Urothelium cell line (cell line): ENCODE measurements at places on chromosomes 2 and 18.

GRCh38 chr2:54565551-54565950 lies 109.4 kb downstream of the SPTBN1 start:
- no peak for DNase-seq

DNA sequence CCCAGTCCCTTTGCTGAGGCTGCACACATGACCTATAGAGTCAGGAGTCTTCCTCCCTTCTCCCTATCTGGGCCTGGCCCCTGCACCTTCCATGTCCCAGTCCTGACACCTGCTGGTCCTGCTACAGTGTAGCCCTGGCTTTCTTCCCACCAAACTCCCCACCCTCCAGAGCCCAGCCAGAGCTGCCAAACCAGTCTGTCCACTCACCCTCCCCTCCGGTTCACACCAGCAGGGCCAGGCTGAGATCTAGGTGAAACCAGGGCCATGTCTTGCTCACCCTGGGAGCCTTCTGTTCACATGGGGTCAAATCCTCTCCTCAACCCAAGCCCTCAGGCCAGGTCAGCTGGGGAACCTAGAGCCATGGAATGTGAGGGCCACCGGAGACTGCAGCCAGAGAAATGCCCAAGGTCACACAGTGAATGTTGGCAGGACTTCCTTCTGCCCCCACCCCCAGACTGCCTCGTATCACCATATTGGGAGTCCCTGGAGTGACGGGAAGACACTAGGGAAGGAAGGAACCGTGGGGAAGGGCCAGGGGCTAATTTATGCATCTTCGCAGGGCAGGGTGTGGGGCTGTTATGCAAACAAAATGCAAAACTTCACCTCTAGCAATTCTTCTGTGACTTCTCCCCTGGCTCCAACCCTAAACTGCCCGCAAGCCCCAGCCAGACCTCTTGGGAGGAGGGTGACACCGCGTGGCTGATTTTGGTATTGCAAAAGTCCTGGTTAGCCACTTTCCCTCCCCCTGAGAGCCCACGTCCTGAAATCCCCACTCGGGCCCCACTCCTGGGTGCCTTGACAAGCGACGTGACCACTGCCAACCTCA lies 14.6 kb downstream of the TNS1 start:
- peak; percentile 78 for DNase-seq

DNA sequence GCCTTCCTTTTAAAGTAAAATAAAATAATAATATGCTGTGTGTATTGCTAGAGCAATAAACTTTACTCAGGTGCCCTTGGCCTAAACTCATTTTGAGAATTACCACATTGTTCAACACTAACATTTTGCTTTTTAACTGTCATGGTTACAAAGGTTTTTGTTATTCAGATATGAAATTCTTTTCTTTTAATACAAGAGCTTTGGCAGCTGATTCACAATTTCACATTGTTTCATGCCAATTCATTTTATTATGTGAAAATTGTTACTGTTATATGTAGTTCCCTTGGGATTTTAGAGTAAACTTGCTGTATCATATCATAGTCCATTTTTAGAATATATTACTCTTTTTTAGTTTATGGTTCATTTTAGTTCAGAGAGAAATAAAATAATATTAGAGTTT lies 65.8 kb upstream of the ZNF804A start:
- DNase-seq = no peak

- no peak for DNase-seq
These were observed 147.6 kb downstream of the HDAC4 start for GRCh38 chr2:239253264-239253663.

- DNase-seq = no peak
These were observed 96.8 kb upstream of the SERPINE2 start for GRCh38 chr2:224135881-224136280.

GRCh38 chr18:72180689-72181088 lies 363.5 kb downstream of the CBLN2 start:
- no peak for DNase-seq

- DNase-seq = no peak
These were observed 66.5 kb downstream of the BOLA3 start for GRCh38 chr2:74081030-74081762.

GRCh38 chr2:175624785-175625184 lies 377.3 kb downstream of the LNPK start:
- DNase-seq = no peak

DNA sequence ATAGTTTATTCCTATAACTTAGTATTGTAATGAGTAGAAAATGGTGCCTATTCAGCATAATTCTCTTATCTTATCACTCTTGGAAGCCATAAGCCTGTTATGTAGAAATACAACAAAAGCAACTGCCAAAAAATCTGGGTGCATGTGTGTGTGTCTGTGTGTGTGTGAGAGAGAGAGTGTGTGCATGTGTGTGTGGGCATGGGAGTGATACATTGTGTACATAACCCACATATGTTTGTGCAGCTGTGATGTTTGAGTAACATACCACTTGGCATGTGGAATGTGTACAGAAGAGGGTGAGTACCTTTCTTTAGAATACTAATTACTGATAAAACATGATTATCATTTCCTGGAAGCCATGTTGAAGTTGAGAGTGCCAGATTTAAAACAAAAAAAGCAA lies 642.3 kb upstream of the SYT4 start:
- no peak for DNase-seq

DNA sequence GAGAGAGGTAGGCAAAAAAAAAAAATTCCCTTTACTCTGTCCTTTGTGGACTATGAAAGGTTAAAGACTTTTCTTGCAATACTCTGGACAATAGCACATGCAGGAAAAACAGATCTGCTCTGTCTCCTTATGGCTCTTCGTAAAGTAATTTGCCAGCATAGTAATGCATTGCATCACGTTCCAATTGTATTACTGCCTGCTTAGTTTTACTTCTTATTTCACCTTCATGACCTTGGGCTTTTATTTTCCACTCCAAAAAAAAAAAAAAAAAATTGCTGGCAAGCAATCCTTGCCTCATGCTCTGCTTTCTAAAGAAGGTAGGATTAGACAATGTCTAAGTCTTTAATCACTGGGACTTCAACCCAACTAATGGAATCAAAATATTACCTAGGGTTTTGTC lies 1802.7 kb downstream of the SUCLG1 start:
- DNase-seq = no peak

DNA sequence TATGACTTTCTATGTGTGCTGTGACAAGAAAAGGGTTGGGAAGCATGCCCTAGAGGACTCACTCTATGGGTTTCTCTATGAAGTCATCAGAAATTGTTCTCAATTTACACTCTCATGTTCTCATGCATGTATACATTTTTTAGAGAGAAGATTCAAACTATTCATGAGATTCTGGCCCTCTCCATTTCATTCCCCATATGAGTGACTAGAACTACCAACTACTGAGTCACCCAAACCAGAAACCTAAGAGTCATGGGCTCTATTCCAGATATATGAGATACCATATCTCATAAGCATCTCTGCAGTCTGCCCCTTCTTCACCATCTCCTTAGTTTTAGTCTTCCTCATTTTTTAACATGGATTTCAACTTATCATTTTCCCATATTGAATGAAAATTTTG lies 87.7 kb downstream of the EXOC6B start:
- no peak for DNase-seq

DNA sequence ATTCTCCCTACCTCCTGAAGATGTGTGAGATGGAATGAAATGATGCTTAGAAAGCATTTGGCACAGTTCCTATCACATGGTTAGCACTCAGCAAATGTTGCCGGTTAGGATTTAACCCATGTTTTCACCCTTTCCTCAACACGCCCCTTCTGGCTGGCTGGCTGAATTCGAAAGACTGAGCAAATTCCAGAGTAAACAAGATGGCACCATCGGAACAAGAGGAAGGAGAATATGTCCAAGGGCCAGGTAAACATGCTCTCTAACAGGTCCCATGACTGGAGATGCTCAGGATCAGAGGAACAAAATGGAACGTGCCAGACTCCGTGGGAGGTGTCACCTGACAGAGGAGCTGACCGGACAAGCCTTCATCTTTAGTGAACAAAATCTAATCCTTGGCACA lies 145.6 kb downstream of the ANKRD44 start:
- DNase-seq = no peak

DNA sequence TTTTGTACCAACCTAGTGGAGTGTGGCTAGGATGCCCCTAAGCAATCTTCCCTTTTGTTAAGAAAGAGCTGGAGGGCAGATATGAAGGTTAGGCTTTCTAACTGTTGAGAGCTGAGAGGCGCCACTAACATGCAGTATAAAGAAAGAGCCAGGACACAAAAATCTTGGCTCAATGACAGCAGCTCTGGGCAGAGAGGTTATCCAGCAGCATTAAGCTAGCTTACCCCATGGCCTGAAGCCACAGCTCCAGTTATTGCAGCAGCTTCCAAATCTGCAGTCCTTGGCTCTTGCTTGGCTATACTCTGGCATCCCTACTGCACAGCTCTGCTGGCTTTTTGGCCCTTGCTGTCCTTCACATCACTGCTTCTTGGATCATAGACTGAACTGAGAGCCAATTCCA lies 213.4 kb downstream of the GPD2 start:
- no peak for DNase-seq

DNA sequence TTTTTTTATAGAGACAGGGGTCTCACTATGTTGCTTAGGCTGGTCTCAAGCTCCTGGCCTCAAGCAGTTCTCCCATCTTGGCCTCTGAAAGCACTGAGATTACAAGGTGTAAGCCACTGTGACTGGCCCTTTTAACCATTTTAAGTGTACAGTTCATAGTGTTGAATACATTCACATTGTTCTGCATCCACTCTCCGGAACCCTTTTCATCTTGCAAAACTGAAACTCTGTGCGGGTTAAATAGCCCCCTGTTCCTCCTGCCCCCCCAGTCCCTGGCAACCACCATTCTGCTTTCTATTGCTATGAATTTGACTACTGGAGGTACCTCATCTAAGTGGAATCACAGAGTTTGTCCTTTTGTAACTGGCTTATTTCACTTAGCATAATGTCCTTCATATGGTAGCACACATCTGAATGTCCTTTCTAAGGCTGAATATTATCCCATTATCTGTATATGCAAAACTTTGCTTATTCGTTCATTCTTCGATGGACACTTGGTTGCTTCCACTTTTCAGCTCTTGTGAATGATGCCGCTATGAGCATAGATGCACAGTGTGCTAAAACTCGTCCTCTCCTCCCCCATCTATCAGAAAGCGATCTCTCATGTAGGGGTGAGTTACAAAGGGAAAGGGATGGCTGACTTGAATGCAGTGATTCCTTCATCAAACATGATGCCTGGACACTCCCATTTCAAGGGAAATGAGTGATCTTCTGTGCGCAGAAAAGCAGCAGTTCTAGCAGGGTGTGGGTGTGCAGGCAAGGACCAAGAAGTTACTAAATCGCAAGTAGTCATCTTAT lies 30.2 kb downstream of the CABLES1 start:
- no peak for DNase-seq

DNA sequence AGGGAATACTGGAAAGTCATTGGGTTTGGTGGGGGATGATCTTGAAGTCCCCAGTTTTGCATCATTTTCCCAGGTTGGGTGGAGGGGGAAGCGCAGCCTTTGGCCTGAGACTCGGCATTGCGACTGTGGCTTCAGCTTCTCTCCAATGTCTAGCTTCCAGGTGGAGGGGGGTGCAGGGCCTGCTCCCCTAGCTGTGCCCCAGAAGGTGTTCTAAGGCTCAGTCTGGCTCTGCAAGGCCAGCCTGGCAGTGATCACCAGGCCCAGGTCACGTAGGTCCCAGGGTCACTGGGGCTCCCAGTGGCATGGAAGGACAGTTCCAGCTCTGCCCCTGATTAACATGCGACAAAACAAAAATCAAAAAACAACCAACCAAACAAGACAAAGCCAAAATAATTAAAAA lies 56.9 kb upstream of the HAAO start:
- DNase-seq = no peak

DNA sequence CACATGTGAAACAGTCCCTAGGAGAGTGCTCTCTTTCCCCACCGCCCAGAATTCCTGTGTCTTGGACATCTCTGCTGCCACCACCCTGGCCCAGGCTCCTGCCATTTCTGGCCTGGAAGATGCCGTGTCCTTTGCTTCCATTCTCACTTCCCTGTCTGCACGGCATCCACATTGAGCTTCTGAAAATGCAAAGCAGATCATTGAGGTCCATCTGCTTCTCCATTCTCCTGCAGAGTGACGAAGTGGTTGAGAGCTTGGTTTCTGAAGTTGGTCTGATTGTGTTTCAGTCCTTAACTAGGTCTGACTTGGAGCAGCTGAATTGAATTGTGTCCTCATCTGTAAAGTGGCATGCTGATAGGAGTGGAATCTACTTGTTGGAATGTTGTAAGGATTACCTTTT lies 98.7 kb upstream of the MGAT5 start:
- DNase-seq = no peak

DNA sequence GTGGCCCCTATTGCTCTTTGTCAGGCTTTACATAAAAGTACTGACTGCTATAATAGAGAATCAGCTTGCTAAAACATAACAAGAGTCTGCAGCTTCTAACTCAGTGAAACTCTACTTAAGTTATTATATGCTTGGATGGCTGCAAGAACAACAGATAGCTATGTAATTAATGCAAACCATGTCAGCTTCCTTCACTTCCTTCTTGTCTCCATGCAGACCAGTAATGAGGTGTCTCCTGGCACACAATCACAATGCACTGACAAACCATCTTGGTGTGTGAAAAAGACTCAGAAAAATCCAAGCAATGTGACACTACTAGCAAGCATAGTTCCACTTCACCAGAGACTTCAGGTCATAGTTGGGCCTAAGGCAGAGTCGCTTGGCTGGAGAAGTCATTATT lies 2068.9 kb upstream of the PIK3C3 start:
- no peak for DNase-seq

DNA sequence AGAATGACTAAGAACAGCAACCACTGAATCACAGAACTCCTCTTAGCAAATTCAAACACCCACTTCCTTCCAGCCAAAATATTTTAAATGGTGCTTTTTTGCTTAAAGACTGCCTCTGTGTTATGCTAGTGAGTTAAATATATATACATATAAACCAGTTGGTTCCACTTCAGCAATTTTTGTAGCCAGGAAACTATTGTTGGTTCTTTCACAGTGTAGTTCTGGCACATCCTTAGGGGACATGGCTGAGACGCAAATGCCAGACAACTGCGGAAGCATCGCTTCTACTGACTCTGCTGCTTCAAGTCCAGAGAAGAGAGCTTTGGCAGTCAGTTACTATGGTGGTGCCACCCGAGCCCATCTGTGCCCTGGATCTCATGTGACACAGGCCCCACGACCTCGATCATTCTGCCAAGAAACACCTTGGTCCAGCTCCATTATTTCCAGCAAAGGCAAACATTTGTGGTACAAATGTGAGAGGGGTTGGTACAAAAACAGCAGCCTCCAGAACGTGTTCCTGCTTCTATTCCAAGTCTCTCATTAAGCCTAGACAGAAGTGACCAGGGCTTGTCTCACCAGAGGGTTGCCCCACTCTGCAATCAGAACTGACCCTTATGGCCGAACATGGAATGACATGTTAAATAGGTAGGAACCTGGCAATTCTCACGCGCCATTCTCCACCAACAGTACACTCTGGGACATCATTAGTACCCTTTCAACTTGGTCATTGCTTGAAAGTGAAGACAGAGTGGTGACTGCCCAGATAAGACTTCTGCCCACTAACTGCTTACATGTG lies 117.8 kb upstream of the NRP2 start:
- DNase-seq = no peak

- no peak for DNase-seq
These were observed 133.2 kb downstream of the ACKR3 start for GRCh38 chr2:236702657-236703372.

GRCh38 chr2:67824186-67824585 lies 238.6 kb downstream of the C1D start:
- no peak for DNase-seq
